Stimulated activated CD4-positive, alpha-beta T cell treated with anti-CD3 and anti-CD28 coated beads, TNF-alpha, amount 100 ng/mL, for 48 hours (primary cell): ENCODE measurements at places on chromosomes 2 and 18.

DNA sequence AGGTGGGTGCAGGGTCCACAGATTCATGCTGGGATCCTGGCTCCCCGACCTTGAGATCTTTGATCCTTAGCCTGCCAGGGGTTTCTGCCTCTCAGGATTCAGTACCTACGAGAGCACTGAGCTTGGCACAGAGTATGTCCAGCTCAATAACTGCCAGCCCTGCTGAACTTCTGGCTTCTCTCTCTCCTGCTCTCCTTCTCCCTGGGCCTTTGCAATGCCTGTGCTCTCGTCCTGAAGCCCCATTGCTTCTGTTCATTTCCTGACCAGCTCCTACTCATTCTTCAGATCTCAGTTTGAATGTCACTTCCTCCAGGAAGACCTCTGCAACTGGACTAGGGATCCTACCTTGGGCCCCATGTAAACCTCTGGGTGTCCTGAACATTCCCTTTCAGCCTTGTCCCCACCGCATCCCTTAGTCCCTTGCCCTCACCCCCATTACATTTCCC is 113.8 kb upstream of the HAAO start:
- DNase-seq = no peak

GRCh38 chr2:113232123-113232522 is 46.6 kb downstream of the PAX8 start:
- no peak for DNase-seq

DNA sequence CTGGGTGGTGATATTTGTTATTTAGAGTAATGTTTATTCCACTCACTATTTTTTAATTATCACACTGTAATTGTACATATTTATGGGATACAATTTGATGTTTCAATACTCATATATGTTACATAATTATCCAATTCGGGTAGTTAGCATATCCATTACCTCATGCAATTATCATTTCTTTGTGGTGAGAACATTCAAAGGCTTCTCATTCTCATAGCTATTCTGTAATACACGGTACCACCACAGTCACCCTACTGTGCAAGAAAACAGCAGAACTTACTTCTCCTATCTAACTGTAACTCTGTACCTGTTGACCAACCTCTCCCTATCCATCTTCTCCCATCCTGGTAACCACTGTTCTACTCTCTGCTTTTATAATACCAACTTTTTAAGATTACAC is 4.6 kb downstream of the TBC1D8 start:
- DNase-seq = no peak

DNA sequence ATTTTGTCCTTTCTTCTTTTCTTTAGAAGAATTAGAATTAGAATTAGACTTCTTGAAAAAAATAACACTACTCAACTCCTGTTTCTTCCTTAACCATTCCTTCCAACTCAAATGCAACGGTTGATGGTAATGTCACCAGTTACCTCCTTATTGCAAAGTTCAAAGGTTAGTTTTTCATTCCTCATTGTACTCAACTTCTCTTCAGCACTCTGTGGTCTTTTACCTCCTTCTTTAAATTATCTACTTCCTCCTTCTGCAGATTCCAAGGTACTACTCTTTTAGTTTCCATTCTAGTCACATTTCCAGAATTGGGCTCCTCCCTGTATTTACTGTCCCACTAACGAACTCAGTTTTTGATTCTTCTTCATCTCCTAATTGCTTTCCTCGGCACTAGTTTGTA is 700.7 kb downstream of the SATB2 start:
- no peak for DNase-seq

GRCh38 chr2:201680743-201681142 is 17.7 kb downstream of the MPP4 start:
- no peak for DNase-seq

DNA sequence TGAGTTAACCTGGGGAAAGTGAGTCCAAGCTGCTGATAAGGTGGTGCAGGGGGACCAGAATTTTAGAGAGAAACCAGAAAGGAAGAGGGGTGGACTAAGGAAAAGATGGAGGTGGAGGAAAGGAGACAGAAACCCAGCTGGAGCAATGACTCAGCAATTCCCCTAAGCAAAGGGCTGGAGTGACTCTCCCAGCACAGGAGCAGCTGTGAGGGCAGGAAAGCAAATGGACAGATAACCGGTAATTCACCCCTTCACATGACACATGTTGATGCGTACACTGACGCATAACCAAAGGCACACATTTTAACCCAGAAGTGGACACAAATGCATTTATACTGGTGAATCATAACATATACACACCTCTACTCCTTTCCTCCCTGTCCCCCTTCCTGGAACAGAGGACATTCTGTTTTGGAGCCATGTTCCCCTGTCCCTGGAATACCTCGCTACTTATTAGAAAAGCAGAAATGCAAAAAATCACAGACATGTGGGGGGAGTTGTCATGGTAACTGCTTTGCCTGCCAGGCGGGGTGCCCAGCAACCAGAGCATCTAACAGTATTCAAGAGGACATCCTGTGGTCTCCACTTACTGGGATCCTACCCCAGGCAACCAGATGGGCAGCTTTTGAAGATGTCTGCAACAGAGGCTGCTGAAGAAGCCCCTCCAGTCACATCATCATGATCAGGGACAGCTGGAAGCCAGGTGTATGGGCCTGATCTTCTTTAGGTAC is 4.7 kb downstream of the CDK5R2 start:
- DNase-seq = no peak

GRCh38 chr2:198478361-198478760 is 674.0 kb downstream of the PLCL1 start:
- DNase-seq = no peak

DNA sequence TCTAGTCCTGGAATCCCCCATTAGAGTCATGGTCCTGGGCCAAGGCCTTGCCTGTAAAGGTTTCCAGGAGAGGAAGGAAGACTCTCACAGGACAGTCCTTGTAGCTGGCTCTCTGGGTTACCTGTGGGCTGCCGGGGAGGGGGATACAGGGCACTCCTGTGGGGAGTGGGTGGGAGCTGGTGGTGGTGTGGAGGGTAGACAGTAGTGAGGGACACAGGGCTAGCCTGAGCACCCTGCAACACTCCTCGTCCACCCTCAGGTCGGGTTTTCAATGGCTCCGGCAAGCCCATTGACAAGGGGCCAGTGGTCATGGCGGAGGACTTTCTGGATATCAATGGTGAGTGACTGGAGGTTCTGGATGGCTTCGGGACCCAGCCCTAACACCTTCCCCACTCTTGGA is 19.7 kb upstream of the ANKRD53 start:
- DNase-seq = no peak

DNA sequence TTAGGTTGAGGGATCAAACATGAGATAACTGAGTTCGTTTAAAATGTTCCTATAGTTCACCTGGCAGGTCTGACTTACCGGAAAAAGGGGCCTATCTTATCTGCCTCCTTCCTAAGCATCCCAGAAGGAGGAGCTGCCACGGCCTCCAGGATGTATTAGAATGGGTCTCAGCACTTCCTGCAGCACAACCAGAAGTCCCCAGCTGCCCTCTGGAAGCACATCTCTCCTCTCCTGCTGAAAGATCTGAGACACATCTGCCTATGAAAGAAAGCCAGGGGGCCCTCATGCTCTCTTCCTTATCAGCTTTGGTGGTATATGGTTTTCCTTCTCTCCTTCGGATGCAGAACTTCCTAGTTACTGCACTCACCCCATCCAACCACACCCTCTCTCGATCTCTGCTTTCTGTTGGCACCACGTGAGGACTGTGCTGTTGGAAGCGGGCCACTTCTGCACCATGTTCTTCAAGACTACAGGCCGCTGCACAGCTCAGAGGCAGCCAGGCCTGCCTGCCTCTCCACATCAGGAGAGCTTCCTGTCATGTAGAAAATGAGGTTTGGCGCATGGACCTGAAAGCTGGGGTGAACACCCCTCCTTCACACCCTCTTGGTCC is 6.5 kb downstream of the IGFBP5 start:
- no peak for DNase-seq

DNA sequence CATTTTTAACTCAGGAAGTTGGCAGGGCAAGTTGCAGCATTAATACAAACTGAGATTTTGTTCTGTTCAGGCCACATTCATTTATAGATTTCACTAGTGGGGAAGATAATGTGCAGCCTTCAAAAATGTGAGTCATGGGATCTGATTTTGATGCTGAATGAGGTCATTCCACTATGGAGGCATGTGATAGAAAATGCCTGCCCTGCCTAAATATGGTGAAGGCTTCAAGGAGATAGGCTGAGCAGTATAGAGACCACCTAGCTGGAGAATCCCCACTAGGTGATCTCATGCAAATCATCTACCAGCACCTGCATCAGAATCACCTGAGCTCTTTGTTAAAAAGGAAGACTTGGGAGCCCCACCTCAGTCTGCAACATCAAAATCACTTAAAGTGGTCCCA is 43.7 kb downstream of the PAX3 start:
- DNase-seq = no peak

- no peak for DNase-seq
Observed at GRCh38 chr2:209872675-209873074, 101.0 kb downstream of the UNC80 start.

DNA sequence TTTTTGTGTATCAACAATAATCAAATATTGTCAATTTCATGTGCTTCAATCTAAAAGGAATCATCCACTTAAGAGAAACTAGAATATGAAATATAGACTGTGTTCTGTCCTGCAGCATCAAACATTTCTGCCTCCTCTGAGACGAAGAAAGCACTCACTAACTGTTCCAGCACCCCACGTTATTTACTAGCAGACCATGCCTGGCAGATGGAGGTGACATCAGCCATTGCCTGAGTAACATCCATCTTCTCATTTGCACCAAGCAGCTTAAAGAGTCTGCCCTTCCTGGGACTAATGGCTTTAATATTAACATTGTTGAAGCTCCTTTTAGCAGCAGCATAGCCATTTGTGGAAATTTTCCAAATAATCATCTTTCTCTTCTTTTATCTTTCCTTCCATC is 25.7 kb downstream of the SGPP2 start:
- DNase-seq = no peak

- DNase-seq = no peak
Observed at GRCh38 chr2:111186121-111186715, 65.5 kb downstream of the BCL2L11 start.
